Neural crest cell (in vitro differentiated cells): ENCODE measurements at places on chromosomes 12 and 14.
A peak's percentile ranks its signal among the peaks of the same experiment; 100 is the strongest.

DNA sequence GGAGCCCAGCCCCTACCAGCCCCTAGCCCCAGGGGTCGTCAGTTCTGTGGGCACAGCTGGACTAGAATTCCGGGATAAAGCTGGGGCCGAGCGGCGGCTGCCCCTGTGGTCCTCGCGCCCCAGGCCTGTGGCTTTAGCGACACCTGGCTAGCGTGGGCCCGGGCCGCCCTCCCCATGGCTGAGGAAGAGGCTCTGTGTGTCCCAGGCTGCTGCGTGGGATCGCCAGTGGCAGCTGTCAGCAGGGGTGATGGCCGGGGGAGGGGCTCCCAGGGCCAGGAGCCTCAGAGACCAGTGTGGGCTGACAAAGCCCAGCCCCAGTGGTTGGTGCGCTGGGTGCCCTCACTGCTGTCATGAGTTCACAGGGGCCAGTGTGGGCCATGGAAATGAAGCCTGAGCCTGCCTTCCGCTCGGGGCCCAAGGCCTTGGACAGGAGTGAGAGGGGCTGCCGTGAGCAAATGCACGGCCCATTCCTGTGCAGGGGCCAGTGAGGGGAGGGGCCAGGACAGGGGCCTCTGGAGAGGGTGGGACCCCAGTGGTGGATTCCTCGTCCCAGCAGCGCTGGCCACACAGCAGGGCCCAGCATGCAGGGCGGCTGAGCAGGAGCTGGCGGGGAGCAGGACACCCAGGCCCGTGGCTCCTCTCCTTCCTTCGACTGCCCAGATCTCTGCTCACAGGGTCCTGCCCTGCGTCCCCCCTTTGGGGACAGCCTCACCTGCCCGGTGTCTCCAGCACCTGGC, 11.4 kb downstream of the FBRSL1 start:
- DNase-seq = no peak

- peak; percentile 49 for DNase-seq
Measured at GRCh38 chr14:78399316-78399889, 229.2 kb downstream of the NRXN3 start.

- DNase-seq = no peak
Measured at GRCh38 chr14:95830386-95830785, 46.2 kb upstream of the TUNAR start.

- DNase-seq = no peak
Measured at GRCh38 chr14:22928237-22929103, 706 bp downstream of the PRMT5 start.

- DNase-seq = no peak
Measured at GRCh38 chr12:110928700-110929099, 8.3 kb upstream of the MYL2 start.

DNA sequence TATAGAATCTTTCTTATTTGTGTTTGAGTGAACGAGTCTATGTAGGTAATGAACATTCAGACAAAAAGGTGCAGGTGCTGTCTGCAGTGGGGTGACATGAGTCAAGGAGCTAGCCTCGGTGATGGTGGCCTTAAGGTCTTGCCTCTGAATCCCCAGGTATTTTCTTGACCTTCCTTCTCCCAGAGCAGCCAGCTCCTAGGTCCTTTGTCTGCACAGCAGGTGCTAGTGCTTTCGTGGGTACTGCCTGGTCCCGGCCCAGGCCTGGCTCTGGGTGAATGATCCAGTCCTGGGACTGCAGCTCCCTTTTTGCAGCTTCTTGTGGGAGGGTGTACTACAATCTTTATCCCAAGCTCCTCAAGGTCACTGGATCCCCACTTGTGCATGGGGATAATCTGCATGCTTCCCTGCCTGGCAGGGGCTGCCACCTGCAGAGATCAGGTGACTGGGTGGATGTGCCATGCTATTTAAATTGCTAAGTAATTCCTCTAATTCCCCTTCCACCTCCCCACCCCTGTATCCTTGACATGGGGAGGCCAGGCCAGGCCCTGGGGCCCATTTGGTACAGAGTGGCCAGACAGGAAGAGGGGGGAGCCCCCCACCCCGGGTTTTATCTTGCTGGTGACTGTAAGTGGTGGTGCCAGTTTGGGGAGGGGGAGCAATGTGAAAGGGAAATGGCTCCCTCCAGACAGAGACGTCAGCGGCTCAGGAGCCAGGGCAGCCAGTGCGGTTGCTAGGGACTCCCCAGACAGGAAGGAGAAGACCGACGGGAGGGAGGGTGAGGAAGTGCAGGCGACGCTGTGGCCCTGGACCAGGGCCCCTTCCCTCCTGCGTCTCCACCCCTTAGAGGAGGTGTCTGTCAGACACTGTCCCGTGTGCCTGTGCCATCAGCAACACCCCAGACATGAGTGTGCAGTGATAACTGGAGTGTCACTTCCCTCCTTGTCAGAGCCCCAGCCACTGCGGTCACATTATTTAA, 6.7 kb downstream of the VASH1 start:
- DNase-seq = no peak

DNA sequence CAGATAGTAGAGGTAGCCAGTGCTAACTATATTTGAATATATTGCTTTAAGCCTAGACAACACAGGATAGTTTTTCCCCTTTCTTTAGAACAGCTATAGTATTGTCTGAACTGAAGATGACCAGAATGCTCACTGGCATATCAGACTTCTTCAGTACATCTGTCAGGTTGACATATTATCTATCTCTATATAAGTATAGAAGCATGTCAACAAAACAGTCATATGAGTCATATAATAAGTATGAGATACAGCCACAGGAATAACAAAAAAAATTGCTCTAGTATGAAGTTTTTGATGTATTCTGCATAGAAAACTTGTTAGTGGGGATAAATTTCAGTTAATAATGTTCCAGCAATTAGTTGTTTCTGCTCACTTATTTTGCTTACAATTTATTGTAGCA, 767.7 kb downstream of the LRFN5 start:
- DNase-seq = no peak

GRCh38 chr12:5521456-5522325, 89.8 kb downstream of the NTF3 start:
- no peak for DNase-seq

GRCh38 chr14:57848353-57848752, 17.5 kb downstream of the SLC35F4 start:
- DNase-seq = no peak

DNA sequence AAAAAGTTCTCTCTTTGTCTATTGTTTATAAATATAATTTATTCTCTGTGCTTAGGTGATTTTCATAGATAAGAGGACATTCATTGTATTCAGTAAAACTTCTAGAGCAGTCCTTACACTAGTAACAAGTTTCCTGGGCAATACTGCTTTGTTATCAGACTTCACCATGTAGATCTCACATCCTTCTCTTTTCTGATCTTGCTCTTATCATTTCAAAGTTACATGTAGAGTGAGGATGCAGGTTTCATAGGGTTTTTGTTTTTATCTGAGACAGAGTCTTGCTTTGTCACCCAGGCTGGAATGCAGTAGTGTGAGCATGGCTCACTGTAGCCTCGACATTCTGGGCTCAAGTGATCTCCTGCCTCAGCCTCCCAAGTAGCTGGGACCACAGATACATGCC, 789.5 kb downstream of the DIO2 start:
- DNase-seq = no peak

DNA sequence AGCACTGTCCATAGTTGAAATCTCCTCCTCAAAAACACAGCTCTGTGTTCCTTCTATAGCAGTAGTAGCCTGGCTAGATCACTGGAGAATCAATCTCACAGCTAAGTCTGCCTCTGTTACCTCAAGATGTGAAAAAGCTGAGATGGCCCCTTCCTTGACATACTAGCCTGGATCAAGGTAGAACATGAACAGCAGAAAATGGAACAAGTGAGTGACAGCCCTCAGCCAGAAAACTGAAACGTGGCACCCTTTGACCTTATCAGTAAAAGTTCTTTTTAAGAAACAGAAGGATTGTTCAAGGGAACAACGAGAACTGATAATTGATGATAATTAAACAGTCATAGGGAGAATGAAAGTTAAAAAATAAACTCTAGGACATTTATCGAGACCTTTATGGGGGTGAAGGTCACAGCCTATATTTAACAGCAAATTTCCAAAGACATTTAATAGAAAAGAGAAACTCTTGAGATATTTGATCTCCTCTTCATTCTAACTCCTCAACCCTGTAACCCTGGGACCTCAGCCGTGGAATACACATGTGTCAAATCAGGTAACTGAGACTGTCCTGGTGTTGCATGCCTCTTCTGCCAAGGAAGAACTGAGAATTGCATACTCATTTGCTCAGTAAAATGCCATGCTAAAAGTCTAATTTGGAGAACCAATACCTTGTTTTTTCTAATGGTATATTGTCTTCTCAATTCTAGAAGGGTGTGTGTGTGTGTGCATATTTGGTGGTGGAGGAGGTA, 258.0 kb upstream of the ATP2B1 start:
- DNase-seq = no peak

DNA sequence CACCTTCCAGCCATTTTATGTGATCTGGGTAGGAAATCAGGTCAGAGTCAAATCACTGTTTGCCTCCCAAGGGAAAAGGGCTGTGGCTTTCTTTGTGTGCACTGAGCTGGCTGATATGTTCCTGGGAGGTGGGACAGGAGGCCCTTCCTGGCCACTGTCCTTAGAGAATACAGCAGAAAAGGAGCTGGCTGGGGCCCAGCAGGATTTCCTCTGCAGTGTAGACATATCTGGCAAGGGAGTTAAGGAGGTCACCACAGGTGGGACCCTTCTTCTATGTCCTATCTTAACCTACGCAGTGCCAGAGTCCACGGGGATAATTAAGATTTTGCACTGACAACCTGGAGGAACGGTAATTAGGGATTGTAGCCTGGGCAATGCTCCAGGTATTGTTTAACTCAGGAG, 145.3 kb downstream of the NTF3 start:
- no peak for DNase-seq

- DNase-seq = no peak
Measured at GRCh38 chr14:101501341-101501740, 60.0 kb upstream of the DIO3 start.

DNA sequence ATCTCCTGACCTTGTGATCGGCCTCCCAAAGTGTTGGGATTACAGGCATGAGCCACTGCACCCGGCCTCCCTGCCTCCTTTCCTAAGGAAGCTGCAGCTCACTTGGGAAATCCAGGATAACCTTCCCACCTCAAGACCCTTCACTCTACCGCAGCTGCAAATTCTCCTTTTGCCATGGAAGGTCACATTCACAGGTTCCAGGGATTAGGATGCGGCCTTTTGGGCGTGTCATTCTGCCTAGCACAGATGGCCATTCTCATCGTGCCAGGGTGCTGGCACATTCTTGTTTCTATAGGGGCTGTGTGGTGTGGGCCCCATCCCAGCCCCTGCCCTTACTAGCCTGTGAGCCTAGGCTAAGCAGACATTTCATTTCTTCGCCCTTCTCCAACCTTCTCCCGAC, 219.9 kb downstream of the CHST11 start:
- DNase-seq = no peak

DNA sequence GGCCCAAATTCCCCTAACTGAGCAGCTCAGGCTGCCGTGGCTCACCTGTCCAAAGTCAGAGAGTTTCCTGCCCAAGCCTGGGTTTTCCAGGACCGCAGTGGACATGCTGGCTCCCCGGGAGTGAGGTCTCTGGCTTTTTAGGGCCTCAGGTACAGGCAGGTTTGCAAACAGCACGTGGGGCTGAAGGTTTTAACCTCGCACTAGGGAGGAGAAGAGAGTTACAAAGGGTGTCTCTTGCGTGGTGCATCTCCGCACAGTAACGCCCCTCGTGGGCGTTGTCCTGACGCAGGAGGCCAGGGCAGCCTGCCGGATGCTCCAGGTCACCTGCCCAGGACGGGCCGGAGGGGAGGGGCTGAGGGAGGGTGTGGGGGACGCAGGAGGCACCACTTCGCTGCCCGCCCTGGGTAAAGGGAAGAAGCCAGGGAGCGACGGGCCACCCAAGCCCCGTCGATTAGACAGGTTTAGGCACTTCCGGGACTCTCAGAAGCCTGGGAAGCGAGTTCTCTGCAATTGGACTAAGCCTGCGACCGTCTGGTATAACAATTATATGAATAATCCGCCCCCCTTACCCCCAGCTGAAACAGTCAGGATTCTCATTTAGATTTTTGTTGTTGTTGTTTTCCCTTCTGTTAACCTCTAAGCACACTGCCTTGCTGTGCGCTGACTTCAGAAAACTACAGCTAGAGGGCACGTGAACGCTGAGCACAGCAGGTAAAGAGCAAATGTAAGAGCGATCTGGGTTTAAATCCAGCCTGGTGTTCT, at the start of gene PAH:
TSS of gene PAH (minus strand) at position 219 of the 762 bp plus-strand sequence. CDS start at position 105, 114 bp downstream.
- DNase-seq = no peak

DNA sequence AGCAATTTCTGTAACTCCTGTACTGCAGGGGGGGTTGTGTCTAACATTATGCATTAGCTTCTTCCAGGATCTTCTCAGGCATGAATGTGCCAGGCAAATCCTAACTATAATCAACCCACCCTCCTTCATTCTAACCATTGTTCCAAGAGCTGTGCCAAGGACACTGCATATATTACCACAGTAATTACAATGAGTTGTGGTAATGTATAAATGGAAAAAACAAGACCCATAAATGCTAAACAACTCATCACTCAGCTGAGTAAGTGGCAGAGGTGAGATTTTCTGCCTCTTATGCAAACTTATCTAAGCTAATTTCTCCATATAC, 80.6 kb downstream of the PRKD1 start:
- DNase-seq = no peak

DNA sequence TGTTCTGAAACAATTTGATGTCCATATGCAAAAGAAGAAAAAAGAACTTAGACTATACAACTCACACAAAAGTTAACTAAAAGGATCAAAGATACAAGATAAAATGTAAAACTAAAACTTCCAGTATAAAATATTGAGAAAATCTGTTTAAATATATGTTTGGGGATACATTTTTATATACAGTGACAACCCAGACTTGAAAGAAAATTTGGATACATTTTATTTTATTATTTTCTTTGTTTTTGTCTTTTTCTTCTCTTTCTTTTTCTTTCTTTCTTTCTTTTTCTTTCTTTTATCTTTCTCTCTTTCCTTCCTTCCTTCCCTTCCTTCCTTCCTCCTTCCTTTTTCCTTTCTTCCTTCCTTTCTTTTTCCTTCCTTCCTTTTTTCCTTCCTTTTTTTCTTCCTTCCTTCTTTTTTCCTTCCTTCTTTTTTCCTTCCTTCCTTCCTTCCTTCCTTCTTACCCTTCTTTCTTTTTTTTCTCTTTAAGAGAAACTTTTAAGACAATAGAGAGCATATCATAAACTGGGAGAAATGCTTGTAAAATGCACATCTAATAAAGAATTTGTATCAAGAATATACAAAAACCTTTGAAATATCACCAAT, 954.5 kb upstream of the LRFN5 start:
- no peak for DNase-seq
